Stomach (tissue), 19 donors: ENCODE measurements at places on chromosomes 6 and 20. TPM values are rescaled to one million over a fixed set of nuclear protein-coding genes. Genes with fewer than 3 reads are reported as not detected.

- peak; percentile 54 for DNase-seq
Observed at GRCh38 chr20:51752343-51752951, 15.7 kb downstream of the ATP9A start.

GRCh38 chr6:148611213-148611612 lies 135.6 kb upstream of the UST start:
- peak; percentile 46 for DNase-seq

DNA sequence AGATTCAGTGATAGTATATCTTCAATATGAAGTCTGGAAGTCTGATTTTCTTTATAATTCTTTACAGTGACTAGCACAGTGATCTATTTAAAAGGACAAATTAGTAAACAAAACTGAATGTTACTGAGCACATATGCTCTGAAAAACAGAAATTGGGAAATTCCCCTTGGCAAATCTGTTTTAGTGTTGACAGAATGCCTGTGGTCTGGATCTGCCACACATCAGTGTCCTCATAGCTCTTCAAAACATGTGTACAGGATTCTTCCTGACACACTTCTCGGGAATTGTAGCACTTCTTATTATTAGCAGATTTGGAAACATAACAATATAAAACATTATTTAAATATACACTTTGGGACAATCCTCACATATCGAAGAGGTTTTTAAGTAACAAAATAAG lies 354.3 kb downstream of the COL12A1 start:
- DNase-seq = no peak

GRCh38 chr6:37878150-37878710 lies 58.7 kb downstream of the ZFAND3 start:
- DNase-seq = no peak

DNA sequence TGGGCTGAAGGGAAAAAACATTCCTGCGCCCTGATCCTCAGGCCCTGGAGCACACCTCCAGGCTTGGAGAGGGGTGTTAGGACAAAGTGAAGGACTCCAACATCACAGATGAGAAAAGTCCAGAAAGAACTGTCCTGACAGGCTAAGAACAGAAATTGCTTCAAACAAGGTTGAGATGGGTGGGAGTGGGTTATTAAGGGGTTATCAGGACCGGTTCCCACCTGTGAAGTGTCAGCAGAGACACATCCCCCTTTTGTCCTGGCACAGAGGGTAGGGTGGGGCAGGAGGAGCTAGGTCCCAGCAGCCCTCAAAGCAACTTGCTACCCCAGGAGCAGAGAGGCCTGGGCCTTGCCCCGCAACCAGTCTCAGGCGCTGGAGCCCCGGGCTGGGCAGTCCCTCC lies 3.5 kb downstream of the SPDEF start:
- DNase-seq = no peak

DNA sequence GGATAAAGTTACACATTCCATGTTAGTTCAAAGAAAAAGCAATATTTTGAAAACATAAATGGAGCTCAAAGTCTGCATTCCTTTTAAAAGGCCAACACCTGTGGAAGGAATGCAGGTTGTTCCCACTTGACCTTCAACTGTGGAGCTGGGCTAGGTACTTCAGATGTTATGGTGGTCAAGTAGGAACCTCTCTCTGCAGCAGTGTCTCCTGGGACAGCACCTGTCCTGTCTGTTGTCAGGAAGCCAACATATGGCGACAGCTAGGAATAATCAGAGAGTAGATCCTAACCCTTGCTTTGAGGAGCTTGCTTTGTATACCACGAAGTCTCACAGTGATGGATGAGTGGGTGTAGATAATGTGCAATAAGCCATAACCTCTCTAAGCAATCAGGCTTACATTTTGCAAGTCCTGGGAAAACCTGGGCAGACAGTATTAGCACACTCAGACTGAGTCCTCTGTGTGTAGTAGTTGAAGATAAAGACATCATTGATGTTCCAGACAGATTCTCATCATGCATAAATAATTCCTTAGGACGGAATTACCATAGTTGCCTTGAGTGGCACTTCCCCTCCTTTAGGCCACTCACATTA lies 347.5 kb downstream of the PRL start:
- peak; percentile 40 for DNase-seq

GRCh38 chr20:13525225-13525940 lies 113.3 kb downstream of the TASP1 start:
- no peak for DNase-seq

GRCh38 chr6:169714178-169714577 lies 10.1 kb downstream of the PHF10 start:
- DNase-seq = no peak

The GJA10 gene
- not detected for total RNA-seq

The HLA-DQB2 gene
- total RNA-seq = 1.1 TPM

The GSTA4 gene
- 62.4 TPM for total RNA-seq

The EMILIN3 gene
- total RNA-seq = 1.4 TPM
